NCI-H187 treated with DMSO at 0.1 percent for 48 hours (cell line): ENCODE measurements at places on chromosomes 12 and 14.

DNA sequence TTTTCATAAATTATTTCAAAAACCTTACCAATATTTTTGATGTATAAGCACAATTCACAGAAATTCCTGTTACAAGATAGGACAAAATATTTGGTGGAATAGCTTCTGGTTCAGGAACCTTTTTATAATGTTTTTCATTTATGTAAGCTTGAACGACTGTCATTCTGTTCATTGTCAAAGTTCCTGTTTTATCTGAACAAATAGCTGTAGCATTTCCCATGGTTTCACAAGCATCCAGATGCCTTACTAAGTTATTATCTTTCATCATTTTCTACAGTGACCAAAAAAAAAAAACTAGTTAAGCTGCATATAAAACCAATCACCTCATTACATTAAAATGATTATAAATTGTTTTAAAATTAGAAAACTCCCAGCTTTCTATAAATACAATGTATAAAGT is 87.1 kb downstream of the ATP2B1 start:
- no peak for DNase-seq

GRCh38 chr12:6550294-6551062 is 5.4 kb downstream of the IFFO1 start:
- DNase-seq: no peak

GRCh38 chr14:67137744-67138371 is 51.4 kb upstream of the GARIN2 start:
- no peak for DNase-seq

DNA sequence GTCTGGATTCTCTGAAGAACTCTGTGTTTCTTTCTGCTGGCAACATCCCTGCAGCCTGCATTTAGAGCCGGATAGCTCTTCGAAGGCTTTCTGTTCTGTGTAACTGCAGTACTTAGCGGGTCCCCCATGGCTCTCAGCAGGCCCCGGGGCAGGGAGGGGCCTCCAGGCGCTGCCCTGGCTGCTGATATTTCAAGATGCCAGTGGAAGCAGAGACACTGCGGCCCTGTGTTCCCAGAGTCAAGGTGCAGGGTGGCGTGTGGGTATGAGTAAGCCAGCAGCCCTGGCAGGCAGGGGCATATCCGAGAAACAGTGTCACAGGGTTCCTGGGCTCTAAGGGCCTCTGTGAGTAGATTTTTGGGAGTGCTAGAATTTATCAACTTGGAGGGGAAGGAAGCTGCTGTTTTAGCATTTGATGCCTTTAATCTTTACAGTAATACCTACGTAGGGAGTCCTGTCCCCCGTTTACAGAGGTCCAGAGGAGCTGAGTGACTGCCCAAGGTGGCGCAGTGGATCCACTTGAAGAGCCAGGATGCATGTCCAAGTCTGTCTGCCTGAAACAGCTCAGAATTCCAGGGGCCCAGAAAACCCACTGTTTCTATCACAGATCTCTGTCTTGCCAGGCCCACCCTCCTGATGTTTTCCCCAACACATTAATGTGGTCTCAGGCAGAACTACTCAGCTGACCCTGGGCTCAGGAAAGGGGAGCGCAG is 16.2 kb downstream of the ESRRB start:
- no peak for DNase-seq

- no peak for DNase-seq
Measured at GRCh38 chr12:115439008-115439601, 755.1 kb upstream of the TBX3 start.

DNA sequence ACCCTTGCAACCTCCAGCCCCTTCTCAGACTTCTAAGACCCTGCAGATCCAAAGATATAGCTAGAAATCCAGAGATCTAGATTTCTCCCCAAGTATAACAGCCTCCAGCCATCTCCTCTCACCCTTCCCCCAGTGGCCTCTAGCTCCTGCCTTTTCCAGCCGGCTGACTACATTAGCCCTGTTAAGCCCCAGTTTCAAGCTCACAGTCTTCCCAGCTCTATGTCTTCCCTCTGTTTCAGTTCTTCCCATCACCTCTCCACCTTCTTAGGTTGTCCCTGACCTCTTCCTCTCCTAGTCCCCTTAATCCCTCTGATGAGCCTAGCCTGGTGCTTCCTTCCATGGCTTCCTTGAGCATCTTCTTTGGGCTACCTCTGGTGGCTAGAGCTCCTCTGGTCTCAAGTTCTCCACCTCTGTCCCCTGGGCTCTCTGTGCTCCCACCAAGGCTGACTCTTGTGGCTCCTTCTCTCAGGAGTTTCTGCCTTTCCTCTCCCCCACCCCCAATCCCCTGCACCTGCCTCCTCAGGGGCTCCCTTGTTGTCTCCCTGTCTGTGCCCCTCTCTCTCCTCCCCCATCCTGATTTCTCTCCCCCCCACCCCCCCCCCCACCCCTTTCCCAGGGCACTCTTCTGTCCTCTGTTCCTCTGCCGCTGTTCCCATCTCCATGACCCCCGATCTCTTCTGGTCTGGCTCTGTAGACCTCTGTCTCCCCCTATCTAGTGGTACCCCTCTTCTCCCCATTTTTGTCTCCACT is 816 bp upstream of the GDF11 start:
- DNase-seq: no peak

- DNase-seq: no peak
Measured at GRCh38 chr14:77763978-77764377, 3.0 kb upstream of the SNW1 start.

DNA sequence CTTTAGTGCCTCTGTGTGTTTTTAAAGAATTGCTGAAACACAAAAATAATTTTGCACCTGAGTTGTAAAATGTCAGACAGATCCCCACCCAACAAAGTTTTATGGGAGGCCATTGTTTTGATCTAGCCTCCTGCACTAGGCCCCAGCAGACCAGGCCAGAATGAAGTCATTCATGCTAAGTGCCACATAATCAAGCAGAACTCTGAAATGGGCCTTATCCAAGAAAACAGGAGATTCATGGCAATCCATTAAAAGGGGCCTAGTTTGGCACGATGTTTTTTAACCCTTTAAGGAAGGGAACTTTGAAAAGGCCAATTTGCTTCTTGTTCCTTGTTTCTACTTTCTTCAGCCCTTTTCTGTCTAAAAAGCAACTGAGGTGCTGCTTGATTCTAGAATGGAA is 260.9 kb downstream of the ITPR2 start:
- DNase-seq: no peak

- no peak for DNase-seq
Measured at GRCh38 chr12:42237853-42238239, 202 bp downstream of the YAF2 start.

GRCh38 chr12:15563663-15564062 is 225.5 kb downstream of the EPS8 start:
- DNase-seq: no peak

DNA sequence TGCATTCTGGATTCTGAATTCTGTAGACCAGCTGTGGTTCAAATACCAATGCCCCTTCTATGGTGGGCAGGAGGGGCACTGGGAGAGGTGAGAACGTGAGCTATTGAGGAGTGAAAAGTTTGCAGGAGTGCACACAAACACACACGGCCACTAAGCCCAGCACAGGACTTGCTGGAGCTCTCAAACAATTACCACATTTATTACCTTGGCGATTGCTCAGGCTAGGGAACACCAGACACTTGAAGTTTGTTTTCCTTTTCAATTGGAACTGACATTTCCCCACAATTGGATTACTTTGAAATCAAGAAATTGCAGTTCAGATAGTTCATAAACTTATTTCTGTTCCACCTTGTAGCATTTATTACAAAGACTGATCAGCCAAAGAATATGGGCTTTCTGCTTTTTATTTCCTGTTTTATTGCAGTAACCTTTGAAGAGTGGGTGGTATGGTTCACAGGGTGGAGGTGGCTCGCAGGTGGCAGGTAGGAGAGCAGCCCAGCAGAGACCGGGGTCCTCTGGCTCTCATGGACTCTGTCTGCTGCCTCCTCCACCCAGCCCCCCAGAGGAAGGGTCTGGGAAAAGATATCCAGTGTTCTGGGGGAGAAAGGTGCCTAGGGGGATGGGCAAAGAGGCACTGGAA is 429.8 kb upstream of the CCDC196 start:
- DNase-seq: no peak

DNA sequence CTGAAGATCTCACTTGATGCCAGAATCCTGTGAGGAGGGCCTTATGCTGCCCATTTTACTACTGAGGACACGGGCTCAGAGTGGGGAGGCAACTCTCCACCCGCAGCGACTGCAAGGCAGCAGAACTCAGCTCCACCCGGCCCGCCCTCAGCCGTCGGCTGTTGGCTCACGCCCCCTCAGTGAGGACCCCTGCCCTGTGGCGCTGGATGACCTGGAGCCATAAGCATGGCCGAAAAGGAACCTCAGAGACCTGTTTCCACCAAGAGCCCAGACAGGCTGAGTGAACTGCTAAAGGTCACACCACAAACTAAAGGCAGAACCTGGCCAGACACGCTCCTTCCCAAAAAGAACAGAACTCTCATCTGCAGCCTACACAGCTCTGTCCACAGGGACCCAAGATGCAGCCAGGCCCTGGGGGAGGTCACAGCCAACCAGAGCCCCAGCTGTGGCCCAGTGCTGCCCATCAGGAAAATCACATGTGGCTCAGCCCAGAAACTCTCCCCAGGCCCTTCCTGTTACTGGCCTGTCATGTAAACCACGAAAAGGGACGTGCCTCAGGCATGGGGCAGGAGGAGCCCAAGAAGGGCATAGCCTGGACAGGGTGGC is 32.8 kb downstream of the CCNK start:
- no peak for DNase-seq

DNA sequence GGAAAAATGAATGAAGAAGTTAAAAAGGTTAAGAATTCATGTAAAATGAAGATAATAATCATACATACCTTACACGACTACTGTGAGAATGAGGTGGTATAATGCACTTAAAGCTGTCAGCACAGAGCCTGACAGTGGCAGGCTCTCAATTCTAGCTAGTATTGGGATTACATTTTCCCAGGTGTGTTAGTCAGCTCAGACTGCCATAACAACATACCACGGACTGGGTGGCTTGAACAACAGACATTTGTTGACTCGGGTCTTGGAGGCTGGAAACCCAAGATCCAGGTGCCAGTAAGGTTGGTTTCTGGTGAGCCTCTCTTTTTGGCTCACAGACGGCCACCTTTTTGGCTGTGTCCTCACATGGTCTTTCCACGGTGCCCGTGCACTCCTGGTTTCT is 167.8 kb downstream of the CHST11 start:
- DNase-seq: no peak

DNA sequence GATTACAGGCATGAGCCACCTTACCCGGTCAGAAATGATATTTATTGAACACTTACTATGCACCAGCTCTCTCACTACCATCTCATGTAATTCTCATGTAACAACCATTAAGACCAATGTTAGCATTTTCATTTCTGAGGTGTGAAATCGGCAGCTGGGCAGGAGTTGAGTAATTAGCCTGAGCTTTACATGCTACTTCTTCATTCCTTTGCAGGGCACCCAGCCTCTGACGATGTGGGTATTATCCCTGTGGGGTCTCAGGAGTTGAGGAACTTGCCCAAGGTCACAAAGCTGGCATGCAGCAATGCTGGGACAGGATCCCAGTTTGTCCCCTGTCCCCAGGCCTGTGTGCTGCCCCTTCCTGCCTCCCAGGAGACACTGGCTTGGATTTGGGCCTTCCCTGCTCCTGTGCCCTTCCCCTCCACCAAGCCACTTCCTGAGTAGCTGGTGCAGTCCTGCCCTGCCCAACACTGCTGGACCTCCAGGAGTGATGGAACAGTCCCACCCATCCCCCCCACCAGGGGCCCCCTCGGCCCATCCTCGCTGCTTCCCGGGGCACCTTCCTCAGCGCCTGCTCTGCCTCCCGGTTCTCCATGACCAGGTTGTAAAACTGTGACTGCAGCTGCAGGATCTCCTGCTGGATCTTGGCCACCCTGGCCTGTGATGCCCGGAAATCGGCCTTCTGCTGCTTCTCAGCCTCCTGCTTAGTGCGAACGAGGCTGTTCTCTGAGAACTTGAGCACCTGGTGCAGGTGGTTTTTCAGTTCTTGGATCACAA is 14.7 kb downstream of the RITA1 start:
- DNase-seq: no peak

- DNase-seq: no peak
Measured at GRCh38 chr14:87626266-87626665, 366.7 kb downstream of the GALC start.

GRCh38 chr12:38138225-38139221 is 178.1 kb upstream of the ALG10B start:
- DNase-seq: no peak

DNA sequence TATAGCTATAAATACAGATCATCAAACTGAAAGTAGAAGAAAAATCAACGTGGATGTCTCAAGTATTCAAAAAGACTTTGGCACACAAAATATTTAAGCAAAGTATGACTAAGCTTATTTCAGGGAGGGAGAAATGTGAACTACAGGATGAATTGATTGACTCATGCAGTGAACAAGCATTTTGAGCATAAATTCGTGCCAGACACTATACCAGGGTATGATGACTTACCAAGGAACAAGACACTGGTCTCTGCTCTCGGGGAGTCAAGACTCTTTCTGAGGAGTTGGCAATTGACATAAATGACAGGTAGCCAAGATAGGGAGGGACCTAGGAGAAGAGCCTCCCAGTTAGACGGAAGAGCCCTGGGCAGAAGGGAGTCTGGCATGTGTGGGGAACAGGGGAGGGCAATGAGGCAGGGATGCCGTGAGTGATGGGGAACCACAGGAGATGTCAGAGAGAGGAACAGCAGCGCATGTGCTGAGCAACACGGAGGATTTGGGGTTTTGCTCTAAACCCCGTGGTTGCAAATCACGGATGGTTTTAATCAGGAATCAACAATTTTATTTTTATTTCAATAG is 115.2 kb downstream of the TMEM132D start:
- no peak for DNase-seq

- no peak for DNase-seq
Measured at GRCh38 chr12:132534076-132534475, 44.1 kb downstream of the FBRSL1 start.

DNA sequence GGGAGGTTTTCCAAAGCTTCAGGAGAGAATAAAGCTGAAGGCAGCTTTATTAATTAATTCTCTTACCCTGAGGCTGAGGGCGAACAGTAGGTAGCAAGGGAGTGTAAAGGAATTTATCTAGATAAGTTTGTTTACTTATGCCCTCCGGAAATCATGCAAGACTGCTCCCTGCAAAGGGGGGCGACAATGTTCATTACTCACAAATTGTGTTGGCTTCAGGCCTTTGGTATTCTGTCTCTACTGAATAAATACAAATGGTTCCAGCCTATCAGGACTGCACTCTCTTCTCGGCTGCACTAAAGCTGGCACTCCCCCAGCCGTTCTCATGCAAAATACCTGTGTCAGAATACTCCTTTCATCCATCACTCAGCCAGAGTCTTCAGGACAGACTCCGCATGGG is 120.8 kb downstream of the PPHLN1 start:
- DNase-seq: no peak

GRCh38 chr12:55728186-55728938 is 447 bp downstream of the CD63 start:
- DNase-seq: no peak

GRCh38 chr14:100670753-100671049 is 56.0 kb upstream of the DLK1 start:
- no peak for DNase-seq

GRCh38 chr12:103455020-103455763 is 40.6 kb downstream of the C12orf42 start:
- DNase-seq: no peak
